ENCODE measurements at places on chromosomes 11 and 22. TPM values are rescaled to one million over a fixed set of nuclear protein-coding genes. Genes with fewer than 3 reads are reported as not detected.

Gene BLID
- total RNA-seq = not detected

Gene OR6T1
- total RNA-seq = not detected

Gene GRAMD1B
- 25.9 TPM for total RNA-seq

- no peak for DNase-seq
Observed at GRCh38 chr11:117618302-117618981, 178.6 kb downstream of the DSCAML1 start.

DNA sequence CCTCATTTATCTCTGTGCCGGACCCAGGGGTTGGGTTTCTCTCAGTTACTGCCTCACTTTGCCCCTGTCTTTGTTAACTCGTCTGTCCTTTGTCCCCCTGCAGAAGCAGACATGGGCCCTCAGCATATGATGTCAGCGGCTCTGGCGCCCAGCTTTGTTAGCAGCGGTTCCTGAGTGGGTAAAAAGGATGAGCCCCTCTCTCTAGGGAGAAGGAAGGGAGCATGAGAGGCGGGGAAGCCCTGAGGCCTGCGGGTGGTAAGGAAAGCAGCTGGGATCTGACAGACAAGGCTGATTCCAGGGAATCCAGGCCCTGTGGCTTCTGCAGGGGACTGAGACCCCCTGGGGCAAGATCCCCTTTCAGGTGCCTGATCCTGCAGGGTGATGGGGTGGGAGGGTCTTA, 51.7 kb downstream of the MCM5 start:
- DNase-seq = no peak

GRCh38 chr22:48018346-48018745, 1255.9 kb downstream of the TBC1D22A start:
- DNase-seq = no peak

GRCh38 chr11:1344056-1344635, 34.7 kb upstream of the TOLLIP start:
- no peak for DNase-seq

- no peak for DNase-seq
Observed at GRCh38 chr11:1668911-1669473, 28.0 kb upstream of the KRTAP5-6 start.

GRCh38 chr11:9386086-9386485, 1.6 kb downstream of the IPO7 start:
- DNase-seq = no peak

Measured in H9 (cell line).